ENCODE measurements at places on chromosomes 7 and 10.

DNA sequence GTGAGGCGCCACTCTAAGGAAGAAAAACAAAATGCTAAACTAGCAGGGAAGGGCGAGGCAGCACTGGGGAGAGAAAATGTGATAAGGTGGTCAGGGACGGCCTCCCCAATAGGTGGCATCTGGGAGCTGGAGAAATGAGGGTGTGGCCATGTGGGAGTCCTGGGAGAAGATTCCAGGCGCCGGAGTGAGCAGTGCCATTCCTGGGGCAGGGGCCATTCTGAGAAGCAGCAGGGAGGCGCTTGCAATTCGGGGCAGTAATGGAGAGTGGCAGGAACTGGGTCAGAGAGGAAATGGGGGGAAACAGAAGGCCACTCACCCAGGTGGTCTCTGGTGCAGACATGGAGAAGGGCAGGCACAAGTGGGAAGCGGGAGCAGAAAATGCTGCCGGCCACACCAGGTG lies 61.8 kb upstream of the LRRC18 start:
- DNase-seq, result no peak

GRCh38 chr7:133911724-133912123 lies 215.4 kb upstream of the LRGUK start:
- DNase-seq, result no peak

DNA sequence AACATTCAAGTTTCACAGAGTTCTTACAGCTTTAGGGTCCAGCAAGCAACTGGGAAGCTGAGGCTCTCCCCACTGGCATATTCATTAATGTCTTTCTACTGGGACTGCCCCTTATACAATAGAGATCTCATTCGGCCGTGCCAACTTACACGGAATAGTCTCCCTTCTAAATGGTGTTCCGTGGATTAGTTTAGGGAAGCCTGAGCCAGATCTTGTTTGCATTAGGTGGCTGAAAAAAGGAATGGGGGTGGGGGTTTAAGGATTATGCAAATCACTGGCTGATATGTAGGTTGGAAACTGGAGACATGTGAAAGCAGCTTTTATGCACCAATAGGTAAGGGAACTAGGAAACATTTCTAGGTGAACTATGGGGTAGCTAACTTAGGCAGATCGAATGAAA lies 218.3 kb downstream of the TRIL start:
- no peak for DNase-seq

GRCh38 chr7:116152276-116152675 lies 58.1 kb upstream of the TES start:
- no peak for DNase-seq

DNA sequence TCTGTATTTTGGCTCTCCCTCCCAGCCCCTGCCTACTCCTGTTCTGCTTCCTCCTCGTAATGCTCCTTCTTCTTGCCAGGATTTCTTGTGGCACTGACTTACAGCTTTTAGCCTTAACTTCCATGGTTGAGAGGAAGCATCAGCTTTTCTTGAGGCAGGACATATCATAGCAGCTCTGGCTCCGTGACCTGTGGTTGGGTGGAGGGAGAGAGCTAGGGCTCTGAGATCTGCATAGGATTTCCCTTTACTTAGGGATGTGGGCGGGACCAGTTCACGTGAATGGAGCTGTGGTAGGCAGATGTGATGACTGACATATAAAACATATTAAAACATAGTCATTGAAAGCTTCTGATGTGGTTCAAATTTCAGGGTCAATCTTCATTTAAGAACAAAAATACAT lies 10.6 kb upstream of the RAB11FIP2 start:
- DNase-seq, result no peak

- peak; percentile 67 for DNase-seq
Observed at GRCh38 chr10:123301077-123301857, 147.1 kb downstream of the BUB3 start.

- DNase-seq, result no peak
Observed at GRCh38 chr7:2594599-2594998, 35.8 kb downstream of the IQCE start.

DNA sequence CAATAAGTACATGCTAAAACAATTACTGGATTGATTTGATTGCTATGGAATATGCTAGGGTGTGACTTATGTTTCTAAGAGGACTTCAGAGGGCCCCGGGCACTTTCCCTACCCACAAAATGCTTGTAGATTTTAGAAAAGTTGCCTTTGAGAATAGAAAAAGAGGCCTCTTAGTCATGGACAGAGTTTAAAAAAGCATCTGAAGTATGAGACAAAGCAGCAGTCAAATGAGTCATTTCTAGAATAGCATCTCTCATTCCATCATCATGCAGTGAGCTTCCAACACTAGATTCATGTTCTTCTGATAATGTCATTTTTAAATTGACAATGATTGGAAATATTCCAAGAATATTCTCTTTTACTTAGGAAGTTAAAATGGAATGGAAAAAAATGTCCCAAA lies 675.1 kb upstream of the PCDH15 start:
- no peak for DNase-seq

DNA sequence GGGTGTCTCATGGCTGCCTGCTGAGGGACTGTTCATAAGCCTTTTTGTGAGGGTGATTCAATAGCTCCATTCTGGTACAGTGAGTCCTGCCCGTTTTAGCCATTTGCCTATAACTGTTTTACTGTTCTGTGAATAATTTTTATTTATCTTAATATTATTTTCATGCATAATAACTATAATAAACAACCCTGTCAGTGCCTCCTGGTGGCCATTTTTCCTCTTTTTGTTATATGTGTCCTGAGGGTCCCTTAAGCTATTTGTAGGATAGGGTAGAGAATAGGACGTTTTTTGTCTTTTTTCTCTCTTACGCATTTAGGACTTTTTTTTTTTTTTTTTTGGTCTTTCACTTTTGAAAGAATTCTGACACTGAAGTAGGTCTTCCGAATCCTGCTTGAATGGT lies 2.9 kb downstream of the C1QL3 start:
- no peak for DNase-seq

- DNase-seq, result peak; percentile 68
Observed at GRCh38 chr7:70738151-70738885, 393.6 kb upstream of the GALNT17 start.

DNA sequence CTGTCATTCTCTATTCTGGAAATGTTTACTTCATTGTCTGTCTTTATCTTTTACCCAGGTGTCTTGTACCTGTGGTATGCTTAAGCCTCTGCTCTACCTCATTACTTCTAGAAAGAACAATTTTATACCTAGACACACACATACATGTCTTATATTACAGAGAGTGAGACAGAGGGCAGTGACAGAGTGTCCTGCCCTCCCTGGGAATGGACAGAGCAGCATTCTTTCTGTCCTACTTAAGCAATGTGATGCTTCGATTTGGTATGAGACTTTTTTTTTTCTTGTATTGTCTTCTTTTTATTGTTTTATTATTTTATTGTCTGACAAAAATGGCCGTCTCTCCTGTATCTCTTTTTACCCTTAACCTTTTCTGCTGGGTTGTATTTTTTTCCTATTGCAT lies 286.1 kb downstream of the EXOC4 start:
- no peak for DNase-seq
